ENCODE measurements at places on chromosomes 4 and X.

- DNase-seq = peak; percentile 52
These were observed 67.9 kb upstream of the SLC4A4 start for GRCh38 chr4:71270901-71271300.

GRCh38 chrX:65608026-65608425 lies 59.4 kb upstream of the MSN start:
- DNase-seq = no peak

- no peak for DNase-seq
These were observed 217.8 kb downstream of the NSUN7 start for GRCh38 chr4:40967550-40967949.

- no peak for DNase-seq
These were observed 18.0 kb downstream of the CMC4 start for GRCh38 chrX:155052738-155053498.

GRCh38 chr4:140533951-140534480 lies 10.0 kb downstream of the ELMOD2 start:
- DNase-seq = no peak

DNA sequence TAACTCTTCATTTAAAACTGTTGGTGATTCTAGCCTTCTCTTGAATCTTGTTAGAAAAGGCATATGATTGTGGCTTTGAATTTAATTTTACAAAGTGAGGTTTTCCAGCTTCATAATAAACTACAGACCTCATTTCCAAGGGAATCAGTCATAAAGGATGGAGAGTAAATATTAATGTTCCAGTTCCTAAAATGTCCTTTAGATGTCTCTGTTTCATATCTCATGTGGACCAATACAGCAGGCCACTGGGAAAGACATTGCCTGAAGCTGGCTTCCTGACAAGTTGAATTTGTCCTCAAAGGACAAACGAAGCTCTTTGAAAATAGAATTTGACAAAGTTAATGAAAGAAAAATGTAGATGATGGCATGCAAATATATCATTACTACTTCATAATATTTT lies 125.4 kb downstream of the ZNF330 start:
- peak; percentile 80 for DNase-seq

DNA sequence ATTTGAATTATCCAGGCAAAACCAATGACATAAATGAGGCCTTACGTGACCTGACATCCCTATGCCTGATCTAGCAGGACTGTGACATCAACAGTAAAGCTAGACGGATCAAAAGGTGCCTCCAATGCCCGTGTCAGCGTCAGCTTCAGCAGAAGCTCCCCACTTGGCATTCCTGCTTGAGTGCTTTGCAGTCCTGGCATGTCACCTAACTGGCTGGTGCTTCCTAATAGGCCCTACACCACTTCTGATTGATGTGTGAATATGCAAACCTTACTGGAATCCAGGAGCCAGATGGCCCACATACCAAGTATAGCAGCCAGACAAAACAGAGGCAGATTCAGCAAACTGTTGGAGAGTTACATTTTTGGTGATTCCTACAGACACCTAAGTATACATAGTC lies 224.2 kb downstream of the DMD start:
- no peak for DNase-seq

DNA sequence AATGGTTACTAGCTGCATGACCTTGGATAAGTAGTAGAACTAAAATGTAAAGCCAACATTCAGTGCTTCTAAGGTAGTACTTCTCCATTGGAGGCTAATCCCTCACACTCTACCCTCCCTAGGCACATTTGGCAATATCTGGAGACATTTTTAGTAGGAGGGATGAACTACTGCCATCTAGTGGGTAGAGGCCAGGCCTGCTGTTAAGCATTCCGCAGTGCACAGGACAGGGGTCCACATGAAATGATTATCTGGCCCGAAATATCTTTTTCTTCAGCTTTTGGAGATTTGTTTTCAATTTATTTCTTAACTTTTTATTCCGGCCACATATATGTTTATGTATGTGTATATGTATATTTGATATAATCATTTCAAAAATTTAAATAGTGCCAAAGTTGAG lies 36.0 kb upstream of the SPANXC start:
- peak; percentile 42 for DNase-seq

DNA sequence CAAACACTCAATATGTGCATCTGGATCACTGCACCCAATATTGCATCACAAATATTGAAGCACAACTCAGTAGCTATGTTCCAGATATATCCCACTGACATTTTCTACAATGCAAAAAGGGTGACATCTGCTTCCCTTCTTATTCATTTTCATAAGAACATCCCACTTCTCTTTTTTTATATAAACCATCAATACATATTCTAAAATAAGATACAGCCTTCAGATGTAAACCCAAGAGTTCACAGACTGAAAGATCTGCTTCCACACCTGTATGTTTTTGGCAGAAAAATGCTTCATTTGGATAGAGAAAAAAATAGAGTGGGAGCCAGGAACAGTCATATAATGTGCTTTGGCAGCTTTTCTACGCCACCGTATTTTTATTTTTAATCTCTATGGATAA lies 815.6 kb upstream of the ADGRL3 start:
- DNase-seq = no peak

GRCh38 chr4:48499551-48500066 lies 9.6 kb downstream of the ZAR1 start:
- no peak for DNase-seq

DNA sequence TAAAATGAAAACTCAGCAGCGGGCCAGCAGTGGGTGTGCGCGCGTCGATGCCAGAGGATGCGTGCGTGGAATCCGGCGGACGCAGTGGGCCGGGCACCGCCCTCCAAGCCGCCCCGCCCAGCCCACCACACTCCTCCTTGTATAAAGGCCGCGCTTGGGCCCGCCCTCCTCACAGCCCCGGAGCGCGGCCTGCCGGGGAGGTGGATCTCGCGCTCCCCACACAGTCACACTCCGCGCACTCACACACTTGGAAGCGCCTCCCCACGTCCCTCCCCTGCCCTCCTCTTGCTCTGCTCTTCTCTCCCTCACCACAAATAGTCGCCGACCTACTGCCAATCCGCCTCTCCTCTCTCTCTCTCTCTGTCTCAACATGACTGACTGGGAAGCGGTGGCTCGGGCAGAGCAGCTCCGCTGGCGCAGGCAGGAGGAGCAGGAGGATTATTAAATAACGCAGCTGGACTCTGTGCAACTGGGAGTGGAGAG lies at the start of gene CCSER1:
TSS of gene CCSER1 (plus strand) at position 172 of the 483 bp plus-strand sequence.
- peak; percentile 9 for DNase-seq

DNA sequence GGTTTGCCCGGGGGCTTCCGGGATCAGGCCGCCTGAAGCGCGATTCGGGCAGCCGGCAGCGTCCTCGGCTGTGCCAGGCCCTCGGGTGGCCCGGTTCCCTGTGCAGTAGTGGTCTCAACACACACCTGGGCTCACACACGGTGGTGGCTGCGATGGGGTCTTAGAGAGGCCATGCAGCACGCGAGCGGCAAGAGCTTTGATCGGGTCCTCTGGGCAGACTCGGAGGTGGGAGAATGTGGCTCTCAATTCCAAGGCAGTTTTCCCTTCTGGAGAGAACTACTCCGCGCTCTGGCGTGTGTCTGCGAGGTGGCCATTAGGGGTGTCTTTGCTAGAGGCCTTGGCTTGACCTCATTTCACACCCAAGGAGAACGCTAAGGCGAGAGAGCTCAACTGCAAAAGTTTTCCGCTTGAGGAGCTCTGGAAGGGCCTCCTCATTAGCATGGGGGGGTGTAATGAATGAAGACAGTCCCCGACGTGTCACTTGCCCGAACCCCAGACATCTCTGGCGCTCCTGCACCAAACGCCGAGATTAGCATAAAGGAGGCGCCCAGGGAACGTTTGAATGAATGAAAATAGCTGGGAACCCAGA lies 771 bp upstream of the RBPJ start:
- DNase-seq = peak; percentile 54

DNA sequence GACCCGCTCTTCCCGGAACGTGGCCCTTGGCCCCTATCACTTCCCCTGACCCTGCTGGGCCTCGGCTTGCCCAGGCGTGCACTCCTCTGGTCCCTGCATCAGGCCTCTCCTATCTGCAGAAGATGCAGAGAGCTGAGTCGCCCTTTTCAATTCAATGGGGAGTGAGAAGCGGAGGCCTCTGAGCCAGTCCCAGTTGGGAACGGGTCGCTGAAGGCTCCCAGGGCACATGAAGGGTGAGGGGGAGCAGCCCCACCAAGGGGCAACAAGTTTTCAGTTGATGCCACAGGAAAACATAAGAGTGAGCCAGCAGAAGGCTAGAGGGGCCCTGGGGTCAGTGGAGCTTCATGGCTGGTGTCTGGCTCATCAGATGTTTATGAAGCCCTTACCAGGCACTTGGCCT lies 17.1 kb downstream of the PSAPL1 start:
- DNase-seq = no peak

- no peak for DNase-seq
These were observed 55.0 kb upstream of the AP1S2 start for GRCh38 chrX:15909605-15910004.

- no peak for DNase-seq
These were observed 4.5 kb downstream of the DMP1 start for GRCh38 chr4:87654487-87655044.

GRCh38 chr4:184860018-184860779 lies 34.4 kb upstream of the ACSL1 start:
- peak; percentile 15 for DNase-seq

- no peak for DNase-seq
These were observed 79.8 kb downstream of the RLIM start for GRCh38 chrX:74534569-74535038.

- no peak for DNase-seq
These were observed 8.3 kb upstream of the CLTRN start for GRCh38 chrX:15672881-15673280.

GRCh38 chr4:103091601-103092223 lies 7.9 kb downstream of the BDH2 start:
- peak; percentile 85 for DNase-seq

DNA sequence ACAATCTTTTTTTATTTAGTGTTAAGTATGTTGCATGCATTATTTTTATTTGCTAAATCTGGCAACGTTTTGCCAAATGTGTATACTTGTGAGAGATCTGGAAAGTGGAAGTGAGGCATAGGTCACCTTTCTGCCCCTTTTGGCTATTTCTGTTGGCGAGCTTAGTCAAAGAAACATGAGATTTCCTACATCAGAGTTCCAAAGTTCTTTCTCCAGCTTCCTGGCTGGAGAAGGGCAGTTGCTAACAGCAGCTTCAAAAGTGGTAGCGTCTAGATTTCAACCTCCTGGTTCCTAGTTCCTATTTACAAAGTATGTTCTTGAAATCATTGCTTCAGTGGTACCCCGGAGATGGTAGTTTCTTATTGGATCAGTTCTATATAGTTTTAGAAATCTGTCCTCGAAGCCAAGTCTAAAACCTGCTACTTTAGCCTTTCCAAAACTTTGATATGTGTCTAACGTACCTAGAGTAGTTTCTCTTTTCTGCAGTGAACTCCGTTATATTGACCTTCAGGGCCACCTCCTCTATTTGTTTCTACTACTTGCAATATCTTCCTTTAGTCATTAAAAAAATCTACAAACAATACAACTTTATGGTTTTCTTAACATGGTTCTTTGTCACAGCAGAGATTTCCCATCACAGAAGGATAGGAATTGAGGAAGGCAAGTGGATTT lies 455.8 kb upstream of the FTHL17 start:
- no peak for DNase-seq

DNA sequence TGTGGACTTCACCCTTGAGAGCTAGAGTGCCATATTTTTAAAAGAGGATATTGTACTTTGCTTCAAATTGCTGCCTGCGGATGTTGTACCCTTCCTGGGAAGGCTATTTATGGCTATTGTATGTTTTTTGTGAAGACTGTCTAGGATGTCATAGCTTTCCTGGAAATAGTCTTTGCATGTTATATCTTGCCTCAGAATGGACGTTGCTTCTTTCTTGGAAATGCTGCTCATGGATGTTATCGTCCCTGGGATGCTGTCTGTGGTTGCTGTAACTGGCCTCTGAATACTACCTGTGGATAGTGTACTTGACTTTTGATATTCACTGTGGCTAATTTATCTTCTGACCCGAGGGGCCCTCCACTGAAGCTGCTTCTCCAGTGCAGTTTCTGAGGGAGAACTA lies 146.8 kb downstream of the ENOX2 start:
- no peak for DNase-seq

- peak; percentile 98 for DNase-seq
These were observed 18.1 kb upstream of the CXCL2 start for GRCh38 chr4:74117024-74117534.

DNA sequence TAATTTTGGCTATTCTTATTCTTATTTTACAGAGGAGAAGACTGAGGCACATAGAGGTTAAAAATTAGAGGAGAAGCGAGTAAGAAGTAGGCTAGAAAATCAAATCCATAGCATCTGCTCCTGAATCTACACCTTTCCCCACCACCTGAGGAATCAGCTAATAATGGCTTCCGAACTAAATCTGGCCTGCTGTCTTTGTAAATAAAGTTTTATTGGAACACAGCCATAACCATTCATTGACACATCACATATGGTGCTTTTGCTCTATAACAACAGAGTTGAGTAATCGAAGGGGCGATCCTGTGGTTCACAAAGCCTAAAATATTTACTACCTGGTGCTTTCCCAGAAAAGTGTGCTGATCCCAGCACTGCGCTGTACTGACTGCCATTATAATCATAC lies 38.2 kb downstream of the F11 start:
- no peak for DNase-seq

DNA sequence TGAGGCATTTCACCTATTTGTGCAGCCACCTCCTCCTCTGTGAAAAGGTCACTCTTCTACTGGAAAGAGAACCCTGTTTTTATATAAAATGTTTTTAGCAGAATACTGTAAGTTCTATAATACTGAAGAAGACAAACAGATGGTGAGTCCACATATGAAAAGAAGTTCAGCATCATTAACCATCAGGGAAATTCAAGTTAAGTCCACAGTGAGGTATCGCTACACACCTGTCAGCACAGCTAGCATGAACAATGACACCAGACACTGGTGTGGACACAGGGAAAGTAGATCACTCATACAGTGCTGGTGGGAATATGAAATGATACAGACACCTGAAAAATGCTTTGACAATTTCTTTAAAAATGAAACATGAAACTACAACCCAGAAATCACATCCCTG lies 133.0 kb downstream of the MAD2L1 start:
- no peak for DNase-seq

DNA sequence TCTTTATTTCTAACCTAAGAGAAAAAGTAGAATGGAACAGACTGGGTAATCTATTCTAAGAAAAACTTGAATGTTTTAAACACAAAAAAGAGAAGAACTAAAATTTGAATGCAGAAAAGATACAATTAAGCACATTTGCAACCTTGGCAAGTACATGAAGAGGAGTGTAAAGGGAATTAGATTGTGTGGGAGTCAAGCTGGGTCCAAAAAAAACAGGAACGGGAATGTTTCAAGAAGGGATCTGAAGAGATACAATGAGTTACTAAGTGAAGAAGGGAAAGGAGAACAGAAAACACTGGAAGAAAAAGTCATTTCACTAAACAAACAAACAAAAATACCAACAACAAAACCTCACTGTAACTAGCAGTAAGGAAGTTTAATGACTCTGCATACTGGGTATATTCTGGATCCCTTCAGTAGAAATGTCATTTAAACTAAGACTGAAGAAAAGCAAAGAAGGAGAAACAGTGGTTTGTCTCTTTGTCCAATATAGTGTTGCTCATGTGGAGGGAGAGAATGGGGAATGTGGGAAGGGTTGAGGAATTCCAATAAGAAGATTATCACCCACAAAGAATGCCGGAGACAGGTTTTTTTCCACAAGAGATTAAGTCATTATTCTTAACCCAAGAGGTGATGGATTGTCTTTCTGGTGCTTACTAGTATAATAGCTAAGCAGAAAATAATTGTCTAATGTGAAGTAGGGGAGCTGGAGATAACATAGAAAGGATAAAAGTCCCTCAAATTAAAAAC lies 50.4 kb upstream of the PTPN13 start:
- DNase-seq = peak; percentile 13
